ENCODE measurements at places on chromosomes 16 and 17. TPM values are rescaled to one million over a fixed set of nuclear protein-coding genes. Genes with fewer than 3 reads are reported as not detected.

Gene MMP28
- 1.5 TPM for polyA plus RNA-seq

GRCh38 chr17:2138318-2138717, 83.4 kb downstream of the HIC1 start:
- peak; percentile 54 for DNase-seq

GRCh38 chr17:57953705-57954396, 1.4 kb downstream of the CUEDC1 start:
- peak; percentile 55 for DNase-seq

Gene IL4R
- 50.7 TPM for polyA plus RNA-seq

Gene CTRL
- polyA plus RNA-seq, result 3.5 TPM

Gene AIPL1
- polyA plus RNA-seq, result not detected

- DNase-seq, result no peak
Measured at GRCh38 chr17:7755095-7755890, 37.7 kb downstream of the DNAH2 start.

GRCh38 chr16:67399218-67399733, 6.0 kb upstream of the TPPP3 start:
- no peak for DNase-seq

Gene ZNF830
- polyA plus RNA-seq, result 16.8 TPM

GRCh38 chr17:16419074-16419928, 3.9 kb downstream of the TRPV2 start:
- DNase-seq, result peak; percentile 74

DNA sequence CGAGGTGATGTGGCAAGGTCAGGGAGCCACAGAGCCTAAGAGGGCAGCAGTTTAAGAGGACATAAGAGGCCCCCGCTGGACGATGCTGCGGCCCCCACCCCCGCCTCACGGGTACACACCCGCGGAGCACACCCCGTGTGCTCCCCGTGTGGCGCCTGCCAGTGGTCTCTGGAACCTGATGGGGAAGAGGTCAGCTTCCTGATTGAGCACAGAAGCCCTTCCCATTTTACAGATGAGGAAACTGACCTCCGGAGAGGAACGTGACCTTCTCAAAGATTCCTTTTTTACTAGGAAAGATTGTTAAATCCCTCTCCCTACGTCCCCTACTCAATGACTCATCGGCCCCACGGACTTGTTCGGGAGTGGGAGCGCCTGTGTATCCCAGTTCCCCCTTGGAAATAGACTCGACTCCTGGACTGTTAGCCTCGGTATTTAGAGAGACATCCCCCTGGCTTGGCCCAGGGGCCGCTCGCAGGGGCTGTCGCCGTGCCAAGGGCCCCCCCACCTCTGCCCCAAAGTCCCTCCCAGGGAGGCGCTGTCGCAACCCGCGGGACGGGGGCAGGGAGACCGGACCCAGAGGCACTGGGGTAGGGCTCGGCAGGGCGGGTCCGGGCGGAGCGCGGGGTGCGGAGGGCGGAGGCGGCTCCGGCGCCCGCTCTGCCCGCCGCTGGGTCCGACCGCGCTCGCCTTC, at the start of gene ABCC3:
ABCC3 (plus strand) TSS at position 658 of the 691 bp plus-strand sequence. CDS start 56 bp downstream, outside the sequence.
- peak; percentile 78 for DNase-seq

Gene CSH2
- not detected for polyA plus RNA-seq

DNA sequence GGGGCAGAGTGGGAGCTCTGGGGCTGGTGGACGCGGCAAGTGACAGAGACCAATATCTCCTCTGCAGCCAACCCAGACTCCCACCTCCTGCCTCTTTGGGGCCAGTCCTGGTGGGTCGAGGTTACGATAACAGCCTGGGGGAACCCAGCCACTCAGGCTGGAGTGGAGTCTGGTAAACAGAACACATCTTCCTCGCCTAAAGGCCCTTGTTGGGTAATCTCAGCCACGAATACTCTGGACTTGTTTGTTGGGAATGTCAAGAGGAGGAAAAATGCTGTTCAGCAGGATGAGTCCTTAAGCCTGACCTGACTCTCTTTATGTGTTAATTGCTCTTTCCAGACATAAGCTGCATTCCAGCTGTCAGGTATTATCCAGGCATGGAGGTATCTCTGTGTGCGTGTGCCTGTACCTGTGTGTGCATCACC, 8.0 kb upstream of the SPNS2 start:
- no peak for DNase-seq

DNA sequence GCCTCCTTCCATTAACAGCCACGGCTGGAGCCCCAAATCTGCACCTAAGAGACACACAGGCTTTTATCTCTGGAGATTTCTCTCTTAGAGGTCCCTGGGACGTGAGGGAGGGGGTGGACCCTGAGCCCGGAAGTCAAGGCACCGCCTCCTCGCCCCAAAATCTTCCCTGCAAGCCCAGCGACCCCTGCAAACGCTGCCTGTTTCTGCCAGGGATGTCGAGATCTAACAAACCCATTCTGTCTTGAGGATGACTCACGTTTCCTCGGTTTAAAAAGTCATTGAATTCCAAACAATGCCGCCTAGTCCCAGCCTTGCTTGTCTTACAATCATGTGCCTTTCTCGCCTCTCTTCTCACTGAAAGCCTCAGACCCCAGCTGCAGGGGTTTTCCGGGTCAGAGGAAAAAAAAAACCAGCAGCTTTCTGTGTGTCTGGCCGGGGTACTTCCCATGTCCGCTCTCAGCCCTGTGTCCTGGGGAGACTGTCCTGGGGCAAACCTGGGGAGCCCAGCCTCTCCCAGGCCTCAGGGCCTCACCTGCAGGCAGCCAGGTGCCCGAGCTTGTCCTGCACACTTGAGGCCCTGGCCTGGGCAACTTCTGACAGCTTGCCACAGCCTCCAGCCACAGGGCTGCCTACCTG, 15.4 kb downstream of the ARL2BP start:
- DNase-seq, result peak; percentile 59

- DNase-seq, result no peak
Measured at GRCh38 chr16:8753416-8754054, 43.9 kb downstream of the TMEM186 start.

Gene HBA2
- polyA plus RNA-seq, result 35.8 TPM

Gene NOMO2
- polyA plus RNA-seq, result 95.5 TPM

DNA sequence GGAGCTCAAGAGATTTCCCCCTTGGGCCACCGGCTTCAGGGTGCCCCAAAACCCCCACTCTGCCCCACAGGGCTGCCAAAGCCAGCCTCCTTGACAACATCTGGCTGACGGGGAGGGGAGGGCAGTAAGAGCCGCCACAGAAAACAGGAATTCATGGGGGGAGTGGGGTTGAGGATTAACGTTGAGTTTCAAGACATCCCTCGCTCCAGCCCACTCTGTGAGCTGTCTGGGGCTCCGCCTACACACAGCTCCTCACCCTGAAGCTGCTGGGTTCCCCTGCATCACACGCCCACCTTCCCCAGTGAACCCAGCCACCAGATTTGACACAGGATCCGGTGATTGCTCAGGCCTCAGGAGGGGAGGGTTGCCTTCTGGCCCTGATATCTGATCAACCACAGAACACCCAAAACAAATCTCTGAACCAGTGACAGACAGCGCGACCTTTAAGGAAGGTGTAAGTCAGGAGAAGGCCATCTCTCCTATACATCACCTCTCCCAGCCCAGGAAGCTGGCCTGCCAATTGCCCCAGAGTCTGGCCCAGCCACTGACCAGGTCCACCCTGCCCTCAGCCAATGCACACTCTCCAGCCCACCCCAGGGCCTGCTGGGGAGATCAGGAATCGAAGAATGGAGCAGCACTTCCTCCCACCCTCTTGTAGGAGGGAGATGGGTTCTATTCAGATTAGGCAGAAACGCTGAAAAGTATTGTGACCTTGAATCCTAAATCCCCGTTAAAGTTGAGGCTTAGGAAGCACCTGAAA, 132.1 kb downstream of the CLEC16A start:
- no peak for DNase-seq

DNA sequence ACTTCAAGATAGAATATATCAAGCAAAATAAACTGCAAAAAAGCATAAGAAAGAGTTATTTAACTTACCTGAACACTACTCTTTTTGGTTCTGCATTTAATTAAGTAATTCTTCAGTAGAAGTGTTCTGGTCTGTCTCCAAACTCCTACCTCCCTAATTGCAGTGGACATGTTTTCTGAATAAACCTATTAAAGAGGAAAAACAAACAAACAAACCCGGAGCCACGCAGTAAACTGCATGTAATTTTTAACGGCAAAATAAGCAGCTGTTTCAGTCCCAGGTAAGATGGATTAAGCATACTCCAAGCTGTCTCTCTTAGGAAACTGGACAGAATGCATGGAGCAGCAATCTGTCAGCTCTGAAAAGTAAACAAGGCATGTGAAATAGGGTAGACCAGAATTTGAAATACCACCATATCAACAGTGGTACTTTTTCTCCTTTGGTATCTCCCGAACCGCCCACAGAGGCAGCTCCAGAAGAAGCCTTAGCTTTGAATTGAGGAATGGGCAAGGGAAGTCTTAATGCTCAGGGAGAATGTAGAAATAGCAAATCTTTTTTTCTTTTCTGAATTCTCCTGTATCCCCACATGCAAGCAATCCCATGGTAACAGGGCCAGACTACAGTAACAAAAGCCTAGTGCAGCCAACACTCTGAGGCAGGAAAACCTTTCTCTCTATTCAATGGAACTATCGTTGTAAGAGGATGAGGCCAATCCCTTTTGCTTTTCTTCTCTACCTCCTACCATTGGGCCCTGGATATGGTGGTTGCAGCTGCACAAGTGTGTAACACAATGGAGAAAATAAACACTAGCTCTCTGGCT, 12.5 kb downstream of the ABCA5 start:
- no peak for DNase-seq

- peak; percentile 40 for DNase-seq
Measured at GRCh38 chr17:76422406-76422805, 30.5 kb downstream of the UBE2O start.

DNA sequence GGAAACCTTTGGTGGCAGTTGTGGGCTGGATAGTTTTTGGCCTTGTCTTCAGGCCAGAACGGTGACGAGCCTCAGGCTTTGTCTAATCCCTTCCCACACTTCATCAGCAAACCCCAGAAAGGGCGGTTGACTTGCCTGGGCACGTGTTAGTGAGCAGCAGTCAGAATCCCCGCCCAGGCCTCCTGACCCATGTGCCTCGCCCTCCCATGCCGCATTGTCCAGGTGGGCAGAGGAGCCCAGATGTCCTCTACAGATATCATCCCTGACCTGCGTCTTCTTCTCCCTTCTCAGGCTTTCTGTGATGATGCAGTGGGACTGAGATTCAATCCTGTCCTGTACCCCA, 82.5 kb downstream of the OR1D5 start:
- DNase-seq, result no peak

DNA sequence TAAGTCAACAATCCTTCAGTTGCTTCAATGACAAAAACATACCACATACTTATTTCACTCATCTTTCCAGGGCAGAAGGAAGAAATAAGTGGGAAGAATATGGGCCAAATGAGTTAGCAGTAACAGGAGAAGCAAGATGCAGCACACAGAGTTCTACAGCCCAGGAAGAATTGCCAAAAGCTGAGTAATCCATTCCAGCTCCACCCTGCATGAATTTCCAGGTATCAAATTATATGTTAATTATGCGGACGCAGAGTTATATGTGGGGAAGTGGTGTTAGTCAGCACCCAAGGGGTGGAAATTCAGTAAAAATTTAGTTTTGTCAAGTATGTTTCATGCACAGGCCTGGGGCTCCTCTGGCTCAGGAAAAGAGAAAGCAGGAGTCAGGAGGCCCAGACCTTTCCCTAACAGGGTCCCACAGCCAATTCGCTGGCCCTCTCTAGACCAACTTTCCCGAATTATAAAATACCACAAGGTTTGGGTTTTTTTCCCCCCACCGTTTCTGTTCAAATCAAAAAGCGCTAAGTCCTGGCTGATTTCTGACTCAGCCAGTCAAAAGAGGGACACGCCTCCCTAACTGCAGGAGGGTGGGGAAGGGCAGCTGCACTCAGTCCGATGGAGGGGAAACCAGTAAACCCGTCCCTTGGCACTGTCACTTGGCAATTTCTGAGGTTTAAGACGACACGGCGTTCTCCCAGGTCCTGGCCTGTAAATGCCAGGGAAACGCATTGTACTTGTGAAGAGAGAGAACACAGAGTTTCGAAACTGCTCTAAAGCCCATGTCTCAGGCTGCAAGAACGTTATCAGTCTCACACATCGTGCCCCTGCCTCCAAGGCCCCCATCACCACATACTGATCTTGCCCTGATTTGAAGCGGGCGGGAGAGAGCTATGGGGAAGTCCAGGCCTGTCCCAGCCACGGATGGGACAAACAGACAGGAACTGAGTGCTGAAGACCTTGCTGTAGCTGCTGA, 58.1 kb downstream of the ZFHX3 start:
- peak; percentile 68 for DNase-seq

Gene HOXB2
- 7.6 TPM for polyA plus RNA-seq

Gene G6PC1
- polyA plus RNA-seq, result 3.0 TPM

DNA sequence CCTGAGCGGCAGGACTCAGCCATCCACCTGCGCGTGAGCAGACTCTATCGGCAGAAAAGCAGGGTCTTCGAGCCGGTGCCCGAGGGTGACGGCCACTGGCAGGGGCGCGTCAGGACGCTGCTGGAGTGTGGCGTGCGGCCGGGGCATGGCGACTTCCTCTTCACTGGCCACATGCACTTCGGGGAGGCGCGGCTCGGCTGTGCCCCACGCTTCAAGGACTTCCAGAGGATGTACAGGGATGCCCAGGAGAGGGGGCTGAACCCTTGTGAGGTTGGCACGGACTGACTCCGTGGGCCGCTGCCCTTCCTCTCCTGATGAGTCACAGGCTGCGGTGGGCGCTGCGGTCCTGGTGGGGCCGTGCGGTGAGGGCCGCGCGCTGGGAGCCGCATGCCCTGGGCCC, 14.9 kb downstream of the METRNL start:
- peak; percentile 47 for DNase-seq
